ENCODE measurements at places on chromosomes 11 and 22.
A peak's percentile ranks its signal among the peaks of the same experiment; 100 is the strongest.

- no peak for DNase-seq
Measured at GRCh38 chr11:19474211-19474610, 233.5 kb upstream of the E2F8 start.

DNA sequence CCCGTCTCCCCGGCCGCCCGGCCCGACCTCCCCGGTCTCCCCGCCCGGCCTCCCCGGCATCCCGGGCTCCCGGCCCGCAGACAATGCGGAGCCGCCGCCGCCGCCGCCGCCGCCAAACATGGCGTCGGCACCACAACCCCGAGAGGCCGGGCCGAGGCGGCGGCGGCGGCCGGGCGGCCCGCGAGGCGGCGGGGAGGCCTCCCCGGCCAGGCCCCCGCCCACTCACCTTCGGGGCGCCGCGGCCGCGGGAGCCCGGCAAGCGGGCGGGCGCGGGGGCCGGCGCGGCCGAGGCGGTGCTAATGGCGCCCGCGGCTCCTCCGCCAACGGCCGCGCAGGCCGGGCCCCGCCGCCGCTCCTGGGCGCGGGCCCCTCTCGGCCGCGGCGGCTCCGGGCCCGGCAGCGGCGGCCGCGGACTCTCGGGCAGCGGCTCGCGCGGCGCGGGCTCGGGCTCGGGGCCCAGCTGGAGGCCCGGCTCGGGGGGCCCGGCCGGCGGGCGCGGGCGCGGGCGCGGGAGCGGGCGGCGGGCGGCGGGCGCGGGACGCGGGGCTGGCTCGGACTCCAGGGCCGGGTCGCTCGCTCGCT lies 311 bp downstream of the BRD1 start:
- peak; percentile 27 for DNase-seq

DNA sequence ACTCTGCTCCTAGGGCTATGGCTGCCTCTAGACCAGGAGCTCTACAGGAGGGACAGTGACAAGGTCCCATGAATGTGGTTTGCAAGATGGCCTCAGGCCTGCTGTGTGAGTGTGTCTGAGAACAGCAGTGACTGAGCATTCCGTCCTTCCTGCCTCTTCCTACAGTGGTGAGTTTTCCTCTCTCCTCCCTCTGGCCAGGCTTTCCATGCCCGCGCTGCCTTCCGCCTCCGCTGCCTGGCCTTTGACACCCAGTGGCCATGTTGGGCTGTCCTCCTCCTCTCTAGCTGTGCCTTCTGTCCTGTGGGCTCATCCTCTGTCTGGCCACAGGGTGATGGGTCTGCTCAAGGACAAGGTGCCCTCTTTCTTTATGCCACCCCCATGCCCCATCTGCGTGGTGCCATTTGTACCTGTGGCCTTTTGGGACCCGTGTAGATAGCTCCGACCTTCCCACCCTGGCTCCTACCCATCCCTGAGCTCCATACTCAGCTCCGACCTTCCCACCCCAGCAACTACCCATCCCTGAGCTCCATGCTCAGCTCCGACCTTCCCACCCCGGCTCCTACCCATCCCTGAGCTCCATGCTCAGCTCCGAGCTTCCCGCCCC lies 970.4 kb downstream of the BRD1 start:
- no peak for DNase-seq

DNA sequence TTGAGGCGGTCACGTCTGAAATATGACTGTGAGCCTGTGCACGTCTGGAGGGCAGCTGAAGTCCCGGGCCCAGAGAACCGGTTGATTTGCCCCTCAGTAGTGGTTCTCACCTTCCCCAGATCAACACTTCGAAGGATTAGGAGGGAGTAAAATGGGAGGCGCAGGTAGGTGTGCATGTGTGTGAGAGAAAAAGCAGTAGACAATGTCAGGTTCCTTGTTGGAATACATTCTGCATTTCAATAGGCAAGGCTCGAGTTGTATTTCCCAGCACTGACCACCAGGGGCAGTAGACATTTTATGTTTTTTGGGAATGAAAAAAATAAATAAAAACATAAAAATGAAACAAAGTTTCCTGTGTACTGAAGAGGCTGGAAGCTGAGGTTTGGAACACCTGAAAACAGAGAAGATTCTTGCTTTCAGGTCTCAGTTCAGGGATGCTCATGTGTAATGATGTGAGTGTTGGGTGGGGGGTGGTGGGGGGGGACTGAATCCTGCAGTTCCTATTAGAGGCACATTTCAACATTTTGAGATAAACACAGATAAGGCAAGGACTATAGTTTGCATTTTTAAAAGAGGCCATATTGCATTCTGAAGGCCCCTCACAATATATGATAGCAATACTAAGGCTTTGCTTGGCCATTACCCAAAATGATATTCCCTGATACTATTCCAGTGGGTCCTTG lies 333.9 kb downstream of the CADM1 start:
- peak; percentile 23 for DNase-seq

- peak; percentile 70 for DNase-seq
Measured at GRCh38 chr11:72760539-72761405, 8.6 kb upstream of the ARAP1 start.

DNA sequence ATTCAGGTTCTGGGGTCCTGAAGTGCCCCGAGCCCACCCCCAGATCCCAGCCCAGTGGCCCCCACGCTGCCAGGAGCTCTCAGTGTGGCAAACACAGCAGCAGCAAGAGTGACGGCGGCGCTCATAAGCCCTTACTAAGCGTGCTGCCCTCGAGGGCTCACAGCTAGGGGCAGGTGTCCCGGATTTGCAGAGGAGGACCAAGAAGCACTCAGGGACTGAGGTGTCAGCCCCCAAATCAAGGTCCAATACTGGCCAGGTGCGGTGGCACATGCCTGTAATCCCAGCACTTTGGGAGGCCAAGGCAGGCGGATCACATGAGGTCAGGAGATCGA lies 25.4 kb downstream of the CELSR1 start:
- no peak for DNase-seq

GRCh38 chr11:7080900-7081299 lies 7.9 kb upstream of the RBMXL2 start:
- no peak for DNase-seq

DNA sequence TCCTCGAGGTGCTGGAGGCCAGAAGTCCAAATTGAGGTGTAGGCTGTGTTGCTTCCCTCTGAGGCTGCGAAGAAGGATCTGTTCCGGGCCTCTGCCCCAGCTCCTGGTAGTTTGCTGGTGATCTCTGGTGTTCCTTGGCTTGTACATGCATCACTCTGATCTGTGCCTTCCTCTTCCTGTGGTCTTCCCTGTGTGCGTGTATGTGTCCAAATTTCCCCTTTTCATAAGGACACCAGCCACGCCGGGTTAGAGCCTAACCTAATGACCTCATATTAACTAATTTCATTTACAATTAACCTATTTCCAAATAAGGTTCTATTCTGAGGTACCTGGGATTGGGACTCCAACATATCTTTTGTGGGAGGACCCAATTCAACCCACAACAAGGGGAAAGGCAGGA lies 21.5 kb downstream of the RIBC2 start:
- DNase-seq = no peak

- DNase-seq = peak; percentile 22
Measured at GRCh38 chr11:118128310-118128709, 24.3 kb downstream of the SCN4B start.

- DNase-seq = no peak
Measured at GRCh38 chr11:85170184-85170583, 457.0 kb downstream of the DLG2 start.

GRCh38 chr11:1515082-1516060 lies 28.8 kb upstream of the MOB2 start:
- peak; percentile 67 for DNase-seq

DNA sequence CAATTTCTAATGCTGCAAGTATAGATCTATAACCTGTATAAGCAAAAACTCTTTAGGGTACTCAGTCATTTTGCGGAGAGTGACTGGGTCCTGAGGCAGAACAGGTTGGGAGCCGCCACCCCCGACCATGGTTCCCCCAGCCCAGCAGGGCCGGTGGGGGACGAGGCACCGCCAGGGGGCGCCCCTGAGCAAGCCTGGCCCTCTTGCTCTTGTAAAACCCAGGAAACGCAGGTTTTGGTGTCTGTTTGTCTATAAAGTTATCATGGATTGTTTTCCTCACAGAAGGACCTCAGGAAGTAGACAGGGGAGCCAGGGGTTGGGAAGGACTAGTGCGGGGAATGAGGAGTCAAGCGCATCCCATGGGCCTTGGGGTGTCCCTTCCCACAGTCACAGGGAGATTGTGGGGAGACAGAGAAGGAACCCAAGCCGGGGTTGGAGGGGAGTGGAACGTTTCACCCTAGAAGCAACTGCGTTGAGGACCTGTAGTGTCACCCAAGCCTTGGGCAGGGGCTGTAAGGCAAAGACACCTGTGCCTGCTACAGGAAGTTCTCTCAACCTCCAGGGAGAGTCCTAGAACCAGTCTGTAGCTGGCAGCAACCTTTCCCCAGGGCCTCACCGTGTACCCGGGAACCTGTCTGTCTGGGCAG lies 26.4 kb downstream of the KCTD17 start:
- DNase-seq = peak; percentile 49

GRCh38 chr22:48098243-48098920 lies 1335.9 kb downstream of the TBC1D22A start:
- DNase-seq = no peak

GRCh38 chr11:61935861-61936260 lies 14.3 kb upstream of the BEST1 start:
- no peak for DNase-seq

DNA sequence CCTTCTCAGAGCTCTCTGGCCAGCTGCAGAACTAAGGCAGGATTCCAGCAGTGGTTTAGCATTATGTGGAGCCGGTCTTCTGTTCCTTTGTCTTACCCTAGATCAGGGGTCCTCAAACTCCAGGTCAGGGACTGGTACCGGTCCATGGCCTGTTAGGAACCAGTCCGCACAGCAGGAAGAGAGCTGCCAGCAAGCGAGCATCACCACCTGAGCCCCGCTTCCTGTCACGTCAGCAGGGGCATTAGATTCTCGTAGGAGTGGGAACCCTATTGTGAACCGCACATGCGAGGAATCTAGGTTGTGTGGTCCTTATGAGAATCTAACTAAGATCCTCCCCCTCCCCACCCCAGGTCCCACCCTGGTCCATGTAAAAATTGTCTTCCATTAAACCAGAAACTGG lies 1.6 kb downstream of the OR10G7 start:
- DNase-seq = no peak

- peak; percentile 33 for DNase-seq
Measured at GRCh38 chr22:23533328-23533762, 46.7 kb downstream of the IGLL1 start.

DNA sequence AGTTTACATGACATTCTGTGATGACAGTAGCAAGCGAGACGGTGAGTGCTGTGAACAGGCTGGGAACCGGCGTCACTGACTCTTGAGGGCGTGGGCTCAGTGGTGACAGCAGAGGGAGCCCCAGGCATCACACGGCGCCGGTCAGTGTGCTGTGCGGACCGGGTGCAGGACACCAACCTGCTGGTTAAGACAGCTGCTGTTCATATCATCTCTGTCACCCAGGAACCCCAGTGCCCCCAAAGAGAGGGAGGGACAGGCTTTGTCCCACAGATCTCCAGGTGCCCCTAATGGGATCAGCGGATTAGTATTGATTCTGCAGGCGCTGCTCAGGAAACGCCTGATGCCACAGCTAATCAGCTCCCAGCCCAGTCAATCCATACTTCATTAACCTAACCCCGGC lies 18.4 kb downstream of the B3GAT1 start:
- no peak for DNase-seq

DNA sequence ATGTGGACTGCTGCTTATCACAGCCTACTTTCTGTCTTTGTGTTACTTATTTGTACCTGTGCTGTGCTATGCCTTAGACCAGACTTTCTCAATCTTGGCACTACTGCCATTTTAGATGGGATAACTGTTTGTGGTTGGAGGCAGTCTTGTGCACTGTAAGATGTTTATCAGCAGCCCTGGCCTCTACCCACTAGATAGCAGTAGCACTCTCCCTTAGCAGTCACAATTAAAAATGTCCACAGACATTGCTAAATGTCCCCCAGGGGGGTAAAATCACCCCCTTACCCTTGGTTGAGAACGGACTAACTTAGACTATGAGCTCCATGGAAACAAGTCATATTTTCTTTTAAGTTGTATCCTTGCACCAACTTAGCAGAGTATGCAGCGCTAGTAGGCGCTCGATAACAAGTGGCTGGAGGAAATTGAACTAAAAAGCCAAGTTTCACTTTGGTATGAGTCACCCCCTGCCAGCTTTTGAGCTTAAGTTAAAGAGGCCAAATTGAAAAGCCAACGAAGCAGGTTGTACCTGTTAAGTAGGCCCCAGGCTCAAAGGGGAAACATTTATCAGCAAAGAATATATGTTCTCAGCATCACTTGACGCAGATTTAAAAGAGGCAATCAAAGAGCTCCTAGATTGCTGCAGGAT lies 304.8 kb upstream of the SORL1-AS1 start:
- no peak for DNase-seq
